ENCODE measurements at places on chromosomes 2 and 18. TPM values are rescaled to one million over a fixed set of nuclear protein-coding genes. Genes with fewer than 3 reads are reported as not detected.

Gene KLHL41
- total RNA-seq: not detected

Gene C2orf72
- total RNA-seq: 46.2 TPM

Gene ALPG
- not detected for total RNA-seq

Gene C2orf66
- 1.1 TPM for total RNA-seq

Gene PROKR1
- not detected for total RNA-seq

Gene GPR155
- total RNA-seq: 3.5 TPM

Gene NCKAP5
- 28.5 TPM for total RNA-seq

GRCh38 chr2:11541693-11542274 lies 7.9 kb downstream of the GREB1 start:
- no peak overlapping the region for H3K4me3 ChIP-seq
- H3K4me1 ChIP-seq: no peaks in the 10 kb centered on the region
- H3K27ac ChIP-seq: no peak overlapping the region

DNA sequence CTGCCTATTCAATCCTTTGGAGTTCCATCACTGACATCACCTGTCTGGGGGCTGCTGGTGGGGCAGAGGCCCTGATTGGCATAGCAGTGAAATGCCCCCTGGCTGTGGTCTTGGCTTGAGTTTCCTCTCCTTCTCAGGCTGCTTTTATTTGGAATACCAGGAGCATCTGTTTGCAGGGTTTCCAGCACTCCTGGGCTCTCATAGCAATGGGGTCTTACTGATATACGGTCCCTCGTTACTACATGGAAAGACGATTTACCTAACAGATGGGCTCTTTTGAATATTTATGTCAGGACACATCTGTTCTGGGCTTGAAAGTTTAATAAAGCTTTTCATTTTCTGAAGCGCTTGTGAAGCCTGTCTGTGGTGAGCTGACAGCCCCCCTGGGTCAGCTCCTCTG lies 230.3 kb downstream of the SLC4A3 start:
- H3K36me3 ChIP-seq: no peaks in the 10 kb centered on the region
- no peaks in the 10 kb centered on the region for H3K4me1 ChIP-seq
- no peak for DNase-seq
- H3K27me3 ChIP-seq: no peaks in the 10 kb centered on the region
- H3K4me3 ChIP-seq: no peak overlapping the region

DNA sequence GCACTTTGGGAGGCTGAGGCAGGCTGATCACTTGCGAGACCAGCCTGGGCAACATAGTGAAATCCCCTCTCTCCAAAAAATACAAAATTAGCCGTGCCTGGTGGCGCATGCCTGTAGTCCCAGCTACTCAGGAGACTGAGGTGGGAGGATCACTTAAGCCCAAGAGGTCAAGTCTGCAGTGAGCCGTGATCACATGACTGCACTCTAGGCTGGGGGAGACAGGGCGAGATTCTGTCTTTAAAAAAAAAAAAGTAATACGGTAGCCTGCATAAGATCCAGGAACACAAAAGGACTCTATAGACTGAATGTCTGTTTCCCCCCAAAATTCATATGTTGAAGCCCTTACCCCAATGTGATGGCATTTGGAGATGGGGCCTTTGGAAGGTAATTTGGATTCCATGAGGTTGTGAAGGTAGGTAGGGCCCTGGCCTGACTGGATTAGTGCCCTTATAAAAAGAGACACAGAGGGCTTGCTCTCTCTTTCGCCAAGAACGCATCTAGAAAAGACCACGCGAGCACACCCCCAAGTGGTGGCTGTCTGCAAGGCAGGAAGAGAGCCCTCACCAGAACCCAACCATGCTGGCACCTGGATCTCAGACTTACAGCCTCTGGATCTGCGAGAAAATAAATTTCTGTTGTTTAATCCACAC lies 17.0 kb downstream of the MBOAT2 start:
- no peak for DNase-seq
- no peaks in the 10 kb centered on the region for H3K27me3 ChIP-seq
- H3K36me3 ChIP-seq: no peaks in the 10 kb centered on the region
- no peak overlapping the region for H3K27ac ChIP-seq

GRCh38 chr2:3137651-3138300 lies 239.8 kb downstream of the EIPR1 start:
- H3K4me3 ChIP-seq: no peak overlapping the region
- no peaks in the 10 kb centered on the region for H3K36me3 ChIP-seq
- no peak overlapping the region for H3K27ac ChIP-seq
- no peaks in the 10 kb centered on the region for H3K27me3 ChIP-seq
- DNase-seq: no peak

- no peaks in the 10 kb centered on the region for H3K4me1 ChIP-seq
- DNase-seq: peak; percentile 10
- no peak overlapping the region for H3K27ac ChIP-seq
- no peaks in the 10 kb centered on the region for H3K27me3 ChIP-seq
- H3K36me3 ChIP-seq: no peaks in the 10 kb centered on the region
- H3K4me3 ChIP-seq: no peak overlapping the region
These were observed 140.1 kb downstream of the MBP start for GRCh38 chr18:76992226-76993084.

GRCh38 chr2:74048147-74048546 lies 63.4 kb downstream of the TET3 start:
- H3K27me3 ChIP-seq: no peaks in the 10 kb centered on the region
- no peaks in the 10 kb centered on the region for H3K4me1 ChIP-seq
- no peak overlapping the region for H3K27ac ChIP-seq
- no peak for DNase-seq

GRCh38 chr2:74186038-74186437 lies 7.4 kb upstream of the MOB1A start:
- no peak overlapping the region for H3K27ac ChIP-seq
- no peaks in the 10 kb centered on the region for H3K36me3 ChIP-seq
- DNase-seq: peak; percentile 71
- H3K4me3 ChIP-seq: no peak overlapping the region
- no peaks in the 10 kb centered on the region for H3K4me1 ChIP-seq

DNA sequence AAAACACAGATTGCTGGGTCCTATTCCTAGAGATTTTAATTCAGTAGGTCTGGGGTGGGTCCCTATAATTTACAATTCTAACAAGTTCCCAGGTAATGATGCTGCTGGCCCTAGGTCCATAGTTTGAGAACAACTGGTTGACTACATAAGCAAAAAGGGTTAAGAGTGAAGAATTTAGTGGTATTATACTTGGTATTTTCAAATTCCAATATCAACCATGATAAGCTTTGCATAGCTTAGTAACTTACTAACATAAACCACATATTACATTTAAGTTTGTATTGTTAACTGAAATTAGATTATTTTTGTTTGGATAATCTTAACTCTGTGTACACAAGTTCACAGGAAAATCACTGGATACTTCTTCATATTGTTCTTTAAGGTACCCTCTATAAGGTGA lies 862.9 kb upstream of the ACVR2A start:
- H3K27ac ChIP-seq: no peak overlapping the region
- DNase-seq: no peak
- no peak overlapping the region for H3K4me3 ChIP-seq
- H3K27me3 ChIP-seq: no peaks in the 10 kb centered on the region
- H3K4me1 ChIP-seq: no peaks in the 10 kb centered on the region

DNA sequence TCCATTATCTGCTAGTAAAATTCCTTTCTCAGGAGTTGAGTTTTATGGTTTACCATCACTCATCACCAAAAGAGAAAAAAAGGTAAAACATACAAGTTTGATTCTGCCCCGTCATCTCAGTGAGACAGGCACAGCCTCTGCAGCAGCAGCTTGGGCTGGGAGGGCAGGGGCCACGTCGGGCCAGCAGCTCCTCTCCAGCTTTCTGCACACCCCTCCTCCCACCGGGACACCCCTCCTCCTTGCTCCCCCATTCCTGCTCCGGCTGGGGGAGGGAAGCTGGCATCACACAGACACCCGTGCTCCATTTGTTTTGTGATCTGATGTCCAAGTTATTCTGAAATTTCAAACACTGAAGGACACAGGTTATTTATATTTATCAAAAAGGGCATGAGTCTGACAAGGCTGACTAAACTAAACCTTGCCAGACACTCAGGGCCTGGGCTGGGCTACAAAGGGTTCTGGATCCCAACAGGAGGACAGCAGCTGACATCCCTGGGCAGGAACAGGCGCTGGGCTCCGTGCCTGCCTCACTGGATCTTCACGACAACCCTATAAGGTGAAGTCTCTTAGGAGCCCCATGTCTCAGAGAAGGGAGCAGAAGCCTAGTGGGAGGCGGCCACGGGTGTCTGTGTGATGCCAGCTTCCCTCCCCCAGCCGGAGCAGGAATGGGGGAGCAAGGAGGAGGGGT lies 71.4 kb downstream of the HDAC4 start:
- H3K36me3 ChIP-seq: no peaks in the 10 kb centered on the region
- DNase-seq: peak; percentile 48
- H3K27me3 ChIP-seq: no peaks in the 10 kb centered on the region
- H3K4me1 ChIP-seq: no peaks in the 10 kb centered on the region

- DNase-seq: no peak
- no peak overlapping the region for H3K4me3 ChIP-seq
- no peaks in the 10 kb centered on the region for H3K4me1 ChIP-seq
- H3K36me3 ChIP-seq: no peaks in the 10 kb centered on the region
- no peaks in the 10 kb centered on the region for H3K27me3 ChIP-seq
These were observed 28.3 kb downstream of the ADAM23 start for GRCh38 chr2:206471524-206472062.

- no peaks in the 10 kb centered on the region for H3K4me1 ChIP-seq
- no peak overlapping the region for H3K4me3 ChIP-seq
- H3K27ac ChIP-seq: no peak overlapping the region
- no peaks in the 10 kb centered on the region for H3K36me3 ChIP-seq
- DNase-seq: no peak
These were observed 6.6 kb downstream of the GALNT5 start for GRCh38 chr2:157264099-157264498.

DNA sequence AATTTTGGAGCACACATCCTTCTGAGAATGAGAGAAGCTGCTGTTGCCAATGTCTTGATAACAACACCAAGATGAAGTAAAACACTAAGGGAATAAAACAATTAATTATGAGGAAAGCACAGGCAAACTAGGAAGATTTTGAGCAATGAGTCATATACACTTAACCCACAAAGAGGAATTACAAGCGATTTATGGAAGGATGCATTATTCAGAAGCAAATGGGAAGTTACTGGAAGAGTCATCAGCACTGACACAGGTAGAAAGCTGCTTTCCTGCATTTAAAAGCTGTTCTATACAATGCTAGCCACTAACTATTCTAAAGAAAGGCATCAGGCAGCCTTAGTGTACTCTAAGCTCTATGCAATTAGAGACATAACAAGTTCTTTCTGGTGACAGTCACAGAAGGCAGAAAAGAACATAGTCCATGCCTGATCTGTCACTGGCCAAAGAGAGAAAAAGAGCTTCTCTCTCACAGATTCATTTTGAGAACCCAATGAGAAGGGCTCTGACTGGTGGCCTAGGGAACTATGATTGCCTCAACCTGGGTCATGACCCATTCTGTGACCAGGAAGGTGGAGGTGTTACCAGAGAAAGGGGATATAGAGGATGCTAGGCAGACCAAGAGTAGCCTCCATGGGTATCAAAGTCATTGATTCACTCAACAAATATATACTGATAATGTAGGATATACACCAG lies 45.4 kb downstream of the M1AP start:
- no peak overlapping the region for H3K27ac ChIP-seq
- H3K27me3 ChIP-seq: no peaks in the 10 kb centered on the region
- H3K4me3 ChIP-seq: no peak overlapping the region
- no peak for DNase-seq
- H3K36me3 ChIP-seq: no peaks in the 10 kb centered on the region
- no peaks in the 10 kb centered on the region for H3K4me1 ChIP-seq

GRCh38 chr2:35228584-35228983 lies 1127.0 kb upstream of the CRIM1 start:
- no peak for DNase-seq
- no peaks in the 10 kb centered on the region for H3K36me3 ChIP-seq
- no peak overlapping the region for H3K27ac ChIP-seq
- no peak overlapping the region for H3K4me3 ChIP-seq
- no peaks in the 10 kb centered on the region for H3K4me1 ChIP-seq

Measured in Peyer's patch (tissue), 4 donors.